Naive B cell (primary cell): ENCODE measurements at places on chromosomes 1 and 21.

DNA sequence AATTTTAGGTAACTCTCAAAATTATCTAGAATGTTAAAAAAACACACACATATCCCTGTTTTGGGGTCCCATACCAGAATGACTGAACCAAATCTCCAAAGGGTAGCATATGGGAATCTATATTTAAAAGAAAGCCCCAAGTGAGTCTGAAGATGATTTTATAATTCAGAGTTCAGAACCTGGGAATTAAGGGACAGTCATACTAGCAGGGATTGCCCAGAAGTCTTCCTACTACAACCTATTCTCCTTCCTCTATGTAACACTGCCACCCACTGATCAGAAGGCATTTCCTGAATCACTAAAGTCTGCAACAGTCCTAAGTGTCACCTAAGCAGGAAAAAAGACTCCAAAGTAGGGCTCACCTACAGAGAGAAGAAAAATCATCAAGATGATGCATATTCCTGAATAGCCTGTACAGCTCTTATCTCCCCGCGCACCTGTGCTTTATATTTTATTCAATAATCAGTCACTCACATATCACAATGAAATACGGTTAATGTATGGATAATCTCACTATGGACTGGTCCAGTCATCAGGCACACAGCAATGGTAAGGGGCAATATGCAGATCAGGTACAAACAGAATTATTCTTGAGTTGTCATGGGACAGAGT, 4.9 kb downstream of the RGS1 start:
- peak; percentile 29 for DNase-seq

GRCh38 chr1:18632783-18633421, 2.3 kb downstream of the PAX7 start:
- DNase-seq, result no peak

DNA sequence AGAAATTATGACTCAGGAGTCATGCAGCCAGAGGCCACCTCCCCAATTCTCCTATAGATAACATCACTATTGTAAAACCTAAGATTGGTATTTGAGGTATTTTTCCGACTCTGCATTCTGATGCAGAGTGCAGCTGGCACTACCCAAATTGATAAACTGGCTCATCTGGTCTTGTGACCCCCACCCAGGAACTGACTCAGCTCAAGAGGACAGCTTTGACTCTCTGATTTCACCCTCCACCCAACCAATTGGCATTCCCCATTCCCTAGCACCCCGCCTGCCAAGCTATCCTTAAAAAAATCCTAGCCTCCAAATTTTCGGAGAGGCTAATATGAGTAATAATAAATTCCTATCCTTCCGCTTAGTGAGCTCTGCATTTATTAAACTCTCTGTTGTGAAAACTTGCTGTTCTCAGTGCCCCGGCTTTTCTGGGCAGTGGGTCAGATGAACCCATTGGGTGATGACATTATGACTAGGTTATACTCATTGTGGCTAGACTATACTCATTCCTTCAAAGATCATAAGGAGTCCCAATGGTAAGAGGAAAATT, 39.4 kb upstream of the EPS15 start:
- no peak for DNase-seq

DNA sequence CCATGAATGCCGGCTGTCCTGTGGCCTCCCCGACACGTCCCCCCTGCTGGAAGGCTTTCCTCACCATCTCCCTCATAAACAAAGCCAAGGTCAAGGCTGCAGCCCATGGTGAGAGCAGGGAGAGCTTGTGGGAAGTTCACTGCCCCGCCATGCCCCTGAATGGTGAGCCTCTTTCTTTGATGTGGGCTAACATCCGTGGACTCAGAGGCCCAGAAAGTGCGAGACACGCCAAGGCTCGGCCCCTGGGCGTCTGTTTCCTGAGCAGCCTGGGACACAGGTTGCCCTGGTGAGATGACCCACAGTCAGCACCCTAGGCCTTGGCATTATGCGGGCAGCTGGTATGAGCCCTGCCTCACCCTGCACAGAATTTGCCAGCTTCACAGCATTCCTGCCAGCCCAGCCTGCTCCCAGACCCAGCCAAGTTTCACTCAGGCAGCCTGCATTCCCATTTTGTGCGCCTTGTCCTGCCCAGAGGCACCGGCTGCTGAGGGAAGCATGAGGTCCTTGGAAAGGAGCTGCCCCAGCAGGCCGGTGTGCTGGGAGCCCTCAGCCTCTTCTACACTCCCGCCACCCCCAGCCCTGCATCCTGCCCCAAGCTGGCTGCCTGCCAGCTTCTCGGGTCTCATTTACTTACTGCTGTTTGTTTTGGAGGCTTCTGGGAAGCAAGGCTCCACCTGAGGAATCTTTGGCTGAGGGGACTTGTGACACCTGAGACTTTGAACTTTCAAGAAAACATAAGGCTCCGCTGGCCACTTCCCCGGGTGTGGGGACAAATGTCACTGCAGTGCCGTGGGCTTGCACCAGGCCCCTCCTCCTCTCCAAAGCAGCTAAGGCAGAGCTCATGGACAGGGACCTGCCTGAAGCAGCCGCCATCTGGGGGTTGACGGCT, 31.9 kb downstream of the NEK2 start:
- no peak for DNase-seq

DNA sequence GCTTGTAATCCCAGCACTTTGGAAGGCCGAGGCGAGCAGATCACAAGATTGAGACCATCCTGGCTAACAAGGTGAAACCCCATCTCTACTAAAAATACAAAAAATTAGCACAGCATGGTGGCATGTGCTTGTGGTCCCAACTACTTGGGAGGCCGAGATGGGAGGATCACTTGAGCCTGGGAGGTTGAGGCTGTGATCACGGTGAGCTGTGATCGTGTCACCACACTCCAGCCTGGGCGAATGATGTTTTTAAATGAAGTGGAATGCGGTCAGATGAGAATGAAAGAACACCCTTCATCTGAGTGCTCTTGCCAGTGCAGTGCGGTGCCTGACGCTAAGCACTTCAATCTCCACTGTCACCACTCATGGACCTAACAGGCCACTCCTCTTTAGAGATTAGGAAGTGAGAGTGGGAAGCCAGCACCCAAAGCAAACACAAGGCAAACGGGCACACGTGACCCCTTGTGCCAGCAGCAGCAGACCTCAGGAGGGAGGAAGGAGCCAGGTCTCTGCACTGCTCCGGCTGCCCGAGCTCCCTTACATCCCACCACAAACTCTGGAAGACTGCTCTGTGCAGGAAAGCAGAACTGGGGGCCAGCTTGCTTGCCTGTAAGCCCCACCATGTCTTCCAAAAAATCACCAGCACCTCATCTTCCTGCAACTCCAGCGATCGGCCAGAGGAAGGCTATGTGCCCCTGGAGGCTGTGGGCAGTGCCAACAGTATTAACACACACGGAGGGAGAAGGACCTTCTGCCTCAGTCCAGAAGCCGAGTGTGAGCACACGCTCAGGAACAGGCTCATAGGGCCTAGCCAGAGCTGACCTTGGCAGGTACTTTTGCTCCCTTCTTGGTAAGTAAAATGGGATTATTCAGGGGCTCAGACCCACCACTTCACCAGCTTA, 9.7 kb downstream of the CTNNBIP1 start:
- DNase-seq, result peak; percentile 62

GRCh38 chr1:118013938-118014337, 84.4 kb downstream of the WDR3 start:
- no peak for DNase-seq

DNA sequence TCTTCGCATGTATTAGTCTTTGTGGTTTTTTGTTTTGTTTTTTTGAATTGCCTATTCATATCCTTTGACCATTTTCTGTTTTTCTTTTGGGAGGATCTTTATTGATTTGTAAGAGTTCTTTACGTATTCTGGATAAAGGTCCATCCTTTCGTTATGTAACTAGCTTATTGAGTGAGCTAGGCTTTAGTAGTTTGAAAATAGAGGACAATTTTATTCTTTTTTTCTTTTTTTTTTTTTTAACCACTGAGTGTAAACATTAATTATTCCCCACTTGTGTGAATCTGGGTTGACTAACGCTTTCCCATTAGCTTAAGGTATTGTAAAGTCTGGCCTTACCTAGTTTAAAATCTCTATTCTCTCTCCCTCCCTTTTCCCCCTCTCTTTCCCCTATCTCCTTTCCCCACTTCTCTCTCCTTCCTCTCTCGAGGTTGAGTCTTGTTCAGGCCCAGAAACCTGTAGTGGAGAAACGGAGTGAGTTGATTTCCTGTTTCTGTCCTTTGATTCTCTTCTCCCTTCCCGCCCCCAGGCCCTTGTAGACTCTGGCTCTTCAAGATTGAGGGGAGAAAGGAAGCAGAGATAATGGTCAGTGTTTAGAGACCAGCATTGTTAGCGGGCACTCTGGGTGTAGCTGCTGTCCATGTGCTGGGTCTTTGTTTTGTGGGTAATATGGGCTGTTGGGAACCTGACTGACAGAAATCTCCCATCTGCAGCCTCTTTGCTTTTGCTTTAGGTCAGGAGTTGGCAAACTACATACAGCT, 1.5 kb downstream of the MORC3 start:
- no peak for DNase-seq

- DNase-seq, result no peak
These were observed 41.1 kb upstream of the CSF3R start for GRCh38 chr1:36523850-36524249.

GRCh38 chr1:228459091-228459993, 27.8 kb upstream of the RNF187 start:
- no peak for DNase-seq

- no peak for DNase-seq
These were observed 4.5 kb downstream of the RPS6KA1 start for GRCh38 chr1:26533951-26534509.

DNA sequence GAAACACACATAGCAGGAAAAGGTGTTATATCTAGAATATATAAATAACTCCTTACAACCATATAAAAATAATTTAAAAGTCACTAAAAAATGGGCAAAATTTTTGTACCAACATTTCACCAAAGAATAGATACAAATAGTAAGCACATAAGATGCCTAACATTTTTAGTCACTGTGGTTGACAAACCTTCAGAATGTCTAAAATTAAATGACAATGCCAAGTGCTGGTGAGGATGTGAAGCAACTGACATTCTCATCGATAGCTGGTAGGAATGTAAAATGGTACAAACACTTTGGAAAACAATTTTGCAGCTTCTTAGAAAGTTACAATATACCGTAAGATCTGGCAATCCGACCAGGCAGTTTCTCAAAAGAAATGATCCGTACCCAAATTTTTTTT, 14.4 kb upstream of the TOMM20 start:
- DNase-seq, result no peak

GRCh38 chr1:10556430-10557005, 81.8 kb downstream of the PEX14 start:
- no peak for DNase-seq

DNA sequence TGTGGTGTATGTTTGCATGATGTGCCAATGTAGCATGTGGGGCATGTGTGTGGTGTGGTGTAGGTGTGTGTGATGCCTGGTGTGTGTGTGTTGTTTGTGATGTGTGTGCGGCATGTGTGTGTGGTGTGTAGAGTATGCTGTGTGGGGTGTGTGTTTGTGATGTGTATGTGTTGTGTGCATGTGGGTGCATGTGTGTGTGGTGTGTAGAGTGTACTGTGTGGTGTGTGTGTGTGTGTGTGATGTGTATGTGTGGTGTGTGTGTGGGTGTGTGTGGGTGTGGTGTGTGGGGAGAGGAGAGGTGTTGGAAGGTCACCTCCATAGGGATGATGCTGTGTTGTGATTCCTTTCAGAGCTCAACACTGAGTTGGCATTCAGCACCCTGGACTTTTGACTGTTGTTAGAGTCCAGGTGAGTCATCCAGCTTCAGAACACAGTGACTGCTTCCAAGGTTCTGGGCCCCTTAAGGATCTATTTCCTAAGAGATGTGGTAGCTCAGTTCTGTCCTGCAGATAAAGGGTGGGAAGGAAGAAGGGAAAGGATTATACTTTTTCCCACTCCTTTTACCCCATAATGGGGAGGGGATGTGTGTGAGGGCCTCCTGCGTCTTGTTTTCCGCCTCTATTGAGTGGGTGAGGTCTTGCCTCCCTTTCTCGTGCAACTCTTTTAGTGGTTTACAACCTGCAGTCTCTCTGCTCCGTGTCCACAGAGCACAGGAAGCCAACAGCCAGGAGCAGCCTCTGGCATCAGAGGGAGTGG, 47.6 kb downstream of the RHOU start:
- DNase-seq, result no peak

- no peak for DNase-seq
These were observed 25.6 kb downstream of the LDLRAP1 start for GRCh38 chr1:25568834-25569596.

DNA sequence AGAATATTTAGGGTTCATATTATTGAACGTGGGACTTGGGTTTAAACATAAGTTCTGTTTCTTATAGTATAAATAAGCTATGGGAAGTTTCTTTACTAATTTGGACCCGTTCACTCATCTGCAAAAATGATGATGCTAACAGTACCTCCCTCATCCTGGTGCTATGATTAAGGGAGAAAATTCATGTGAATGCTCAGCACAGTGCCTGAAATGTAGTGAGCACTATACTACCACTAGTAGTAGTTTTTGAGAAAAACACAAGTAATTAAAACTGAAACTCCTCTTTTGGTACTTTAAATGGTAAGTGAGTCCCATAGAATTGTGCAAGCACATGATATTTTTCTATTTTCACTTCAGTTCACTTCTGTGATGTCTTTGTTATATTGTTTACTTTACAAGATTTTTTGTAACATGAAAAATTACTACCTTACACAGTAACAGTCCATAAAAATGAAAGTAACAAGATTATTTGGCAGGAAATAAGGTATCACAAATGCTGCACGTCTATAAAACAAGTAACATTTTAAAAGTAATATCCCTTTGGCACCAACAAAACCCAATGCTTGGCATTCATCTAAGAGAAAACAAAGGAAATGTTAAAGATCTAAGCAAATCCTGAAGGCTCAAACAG, 11.3 kb upstream of the PTPRC start:
- no peak for DNase-seq

- no peak for DNase-seq
These were observed 159.8 kb upstream of the USP24 start for GRCh38 chr1:55374801-55375616.

GRCh38 chr1:231534703-231535159, 6.3 kb downstream of the TSNAX start:
- DNase-seq, result no peak

DNA sequence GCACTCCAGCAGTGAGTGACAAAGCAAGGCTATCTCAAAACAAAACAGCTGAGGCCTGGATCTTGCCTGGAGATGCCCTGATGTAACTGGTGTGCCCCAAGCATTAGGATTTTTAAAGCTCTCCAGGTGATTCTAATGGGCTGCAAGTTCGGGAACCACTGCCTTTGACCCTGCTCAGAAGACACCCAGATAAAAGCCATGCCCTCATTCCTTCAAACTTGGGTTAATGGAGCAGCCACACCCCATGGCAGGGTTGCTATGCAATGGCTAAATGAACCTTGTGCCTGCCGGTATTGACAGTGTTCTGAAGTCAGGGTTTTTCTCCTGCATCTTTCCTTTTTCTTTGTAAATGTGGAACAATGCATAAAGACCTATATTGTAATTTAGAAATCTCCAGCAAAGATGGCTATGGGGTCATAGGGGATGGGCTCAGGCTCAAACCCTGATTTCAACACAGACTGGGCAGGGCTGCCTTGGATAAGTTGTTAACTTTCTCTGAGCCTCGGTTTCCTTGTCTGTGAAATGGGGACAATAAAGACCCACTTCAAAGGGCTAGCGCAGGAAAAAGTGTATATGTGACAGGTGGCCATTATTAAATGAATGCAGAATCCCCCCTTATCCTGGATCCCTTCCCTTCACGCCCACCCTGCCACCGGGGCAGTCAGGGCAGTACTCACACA, 453 bp downstream of the TFF3 start:
- DNase-seq, result no peak
